ENCODE measurements at places on chromosomes 7 and 10.
A peak's percentile ranks its signal among the peaks of the same experiment; 100 is the strongest.

GRCh38 chr7:83873459-83873858, 224.5 kb upstream of the SEMA3E start:
- no peak for DNase-seq

DNA sequence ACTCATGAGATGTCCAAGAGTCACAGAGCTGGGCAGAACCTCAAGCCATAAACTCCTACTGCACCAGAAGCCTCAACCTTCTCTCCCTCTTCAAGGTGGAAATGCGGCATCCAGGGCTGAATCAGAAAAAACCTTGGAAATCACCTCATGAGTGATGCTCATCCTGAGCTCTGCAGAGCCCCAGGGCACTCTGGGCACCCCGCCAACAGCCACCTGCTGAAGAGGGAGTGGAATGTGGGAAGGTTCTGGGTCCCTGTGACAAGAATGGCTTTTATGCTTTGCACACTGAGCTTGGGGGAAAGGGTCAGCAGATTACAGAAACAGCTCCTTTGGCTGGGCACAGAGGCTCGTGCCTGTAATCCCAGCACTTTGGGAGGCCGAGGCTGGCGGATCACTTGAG, 18.8 kb downstream of the NUDT1 start:
- DNase-seq: no peak

GRCh38 chr10:33571616-33572015, 237.1 kb upstream of the NRP1 start:
- no peak for DNase-seq

GRCh38 chr7:92403760-92404074, 43.6 kb upstream of the GATAD1 start:
- DNase-seq: no peak

DNA sequence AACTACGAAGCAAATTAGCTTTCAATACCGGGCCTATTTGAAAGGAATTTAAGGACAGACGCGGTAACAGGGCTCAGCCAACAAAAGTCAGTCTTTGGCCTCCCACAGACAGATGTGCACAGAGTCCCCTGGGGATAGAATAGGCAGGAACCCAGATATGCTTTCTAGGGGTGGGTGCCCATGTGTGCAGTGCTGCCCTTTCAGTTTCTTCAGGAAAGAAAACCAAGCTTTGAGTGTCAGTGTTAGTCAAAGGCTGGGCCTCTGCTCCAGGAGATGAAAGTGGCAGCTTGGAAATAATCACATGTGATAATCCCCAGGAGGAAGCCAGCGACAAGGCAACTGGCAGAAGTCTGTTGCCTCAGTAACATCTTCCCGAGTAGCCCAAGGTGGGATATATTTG, 43.8 kb upstream of the CSTF2T start:
- DNase-seq: no peak

DNA sequence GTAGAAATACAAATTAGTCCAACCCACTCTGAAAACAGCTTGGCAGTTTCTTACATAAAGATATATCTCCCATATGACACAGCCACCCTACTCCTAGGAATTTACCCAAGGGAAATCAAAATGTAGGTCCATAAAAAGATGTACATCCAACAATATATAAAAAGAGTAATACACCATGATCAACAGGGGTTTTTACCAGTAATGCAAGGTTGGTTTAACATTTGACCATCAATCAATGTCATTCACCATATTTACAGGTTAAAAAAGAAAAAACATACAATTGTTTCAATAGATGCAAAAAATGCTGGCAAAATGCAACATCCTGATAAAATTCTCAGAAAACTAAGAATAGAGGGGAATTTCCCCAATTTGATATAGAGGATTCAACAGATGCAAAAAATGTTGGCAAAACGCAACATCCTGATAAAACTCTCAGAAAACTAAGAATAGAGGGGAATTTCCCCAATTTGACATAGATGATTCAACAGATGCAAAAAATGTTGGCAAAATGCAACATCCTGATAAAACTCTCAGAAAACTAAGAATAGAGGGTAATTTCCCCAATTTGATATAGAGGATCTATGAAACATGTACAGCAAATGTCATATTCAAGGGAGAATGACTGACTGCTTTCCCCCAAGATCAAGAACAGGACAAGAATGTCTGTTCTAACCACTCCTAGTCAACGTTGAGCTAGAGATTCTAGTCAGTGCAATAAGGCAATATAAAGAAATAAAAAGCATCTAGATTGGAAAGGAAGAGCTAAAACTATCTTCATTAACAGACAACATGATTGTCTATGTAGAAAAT, 13.7 kb downstream of the ADAP1 start:
- no peak for DNase-seq

DNA sequence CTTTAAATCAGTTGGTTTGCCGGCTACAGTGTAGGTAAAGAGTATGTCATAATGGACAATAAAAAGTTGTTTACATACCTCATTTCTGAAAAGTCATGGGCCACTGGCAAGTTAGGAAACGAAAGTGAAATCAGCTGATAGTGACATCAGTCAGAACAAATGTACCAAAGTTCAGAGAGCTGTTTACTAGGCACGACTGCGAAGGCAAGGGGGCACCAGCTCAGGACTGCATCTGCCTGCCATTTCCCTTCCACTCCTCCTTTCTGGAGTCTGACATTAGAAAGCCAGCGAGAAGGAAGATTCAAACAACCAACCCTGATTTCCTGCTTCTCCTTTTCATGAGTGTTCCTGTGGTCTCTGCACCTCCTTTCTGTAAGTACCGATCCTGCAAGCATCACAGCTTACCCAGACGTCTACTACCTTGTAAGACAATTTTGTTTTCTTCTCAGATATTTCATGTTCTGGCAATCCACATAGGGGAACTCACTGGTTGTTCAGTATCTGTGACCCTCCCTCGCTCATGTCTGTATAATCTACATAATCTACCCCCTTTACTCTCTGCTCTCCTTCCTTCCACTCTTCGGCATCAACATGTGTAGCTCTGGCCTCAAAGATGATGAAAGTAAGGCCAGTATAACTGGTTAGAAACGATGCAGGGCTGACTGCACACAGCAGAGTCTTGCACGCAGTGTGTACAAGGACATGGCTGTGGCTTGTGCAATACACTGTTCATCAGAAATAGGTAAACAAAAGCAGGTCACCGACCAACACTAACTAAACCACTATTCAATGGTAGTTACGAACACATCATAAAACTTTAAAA, at the start of gene TMEM140:
TSS of gene TMEM140 (plus strand) at position 174 of the 823 bp plus-strand sequence. CDS start 16,370 bp downstream, outside the sequence.
- peak; percentile 46 for DNase-seq

GRCh38 chr7:158564663-158565035, 23.0 kb downstream of the PTPRN2 start:
- DNase-seq: no peak

DNA sequence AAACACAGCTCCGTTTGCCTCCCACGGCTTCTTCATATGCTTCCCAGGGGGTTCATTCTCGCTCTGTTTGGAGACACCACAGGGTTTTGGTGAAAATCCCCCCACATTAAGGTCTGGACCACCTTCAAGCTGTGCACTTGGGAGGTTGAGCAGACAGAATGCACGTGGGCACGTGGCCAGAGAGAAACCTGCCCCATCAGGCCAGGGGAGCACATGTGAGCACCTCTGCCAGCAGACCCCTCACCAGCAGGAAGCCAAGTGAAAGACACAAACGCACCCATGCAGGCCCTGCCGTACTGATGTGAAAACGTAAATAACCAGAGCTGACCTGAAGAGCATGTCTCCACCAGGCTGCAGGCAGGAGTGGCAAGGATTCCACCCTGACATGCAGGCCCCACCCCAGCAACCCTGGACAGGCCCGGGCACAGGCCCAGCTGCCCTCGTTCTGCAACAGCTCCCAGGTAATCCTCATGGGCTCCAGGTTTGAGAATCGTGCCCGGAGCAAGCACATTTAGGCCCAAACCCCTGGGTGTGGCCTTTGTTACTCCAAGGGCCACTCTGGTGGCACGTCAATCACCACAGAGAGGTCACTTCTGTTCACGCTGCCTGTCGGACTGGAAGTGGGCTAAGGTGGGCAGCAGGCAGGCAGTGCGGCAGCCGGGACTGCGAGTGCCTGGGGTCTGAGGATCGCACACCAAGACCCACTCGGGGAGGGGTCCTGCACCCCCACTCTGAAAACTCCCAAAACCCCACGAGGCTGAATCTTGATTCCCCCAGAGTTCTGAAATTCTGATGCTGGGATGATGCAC, 184.4 kb downstream of the PTPRN2 start:
- no peak for DNase-seq

DNA sequence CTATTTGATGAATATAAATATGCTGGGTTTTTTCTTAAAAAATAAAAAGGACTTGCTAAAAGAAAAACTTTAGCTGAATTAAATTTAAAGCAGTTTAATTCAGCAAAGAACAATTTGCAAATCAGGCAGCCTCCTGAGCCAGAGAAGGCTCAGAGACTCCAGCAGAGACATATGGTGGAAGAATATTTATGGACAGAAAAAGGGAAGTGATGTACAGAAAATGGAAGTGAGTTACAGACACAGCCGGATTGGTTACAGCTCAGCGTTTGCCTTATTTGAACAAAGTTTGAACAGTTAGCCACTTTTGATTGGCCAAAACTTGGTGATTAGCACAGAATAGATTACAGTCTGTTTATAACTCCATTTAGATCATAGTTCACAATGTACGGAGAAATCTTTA, 110.3 kb downstream of the GAD2 start:
- DNase-seq: no peak

DNA sequence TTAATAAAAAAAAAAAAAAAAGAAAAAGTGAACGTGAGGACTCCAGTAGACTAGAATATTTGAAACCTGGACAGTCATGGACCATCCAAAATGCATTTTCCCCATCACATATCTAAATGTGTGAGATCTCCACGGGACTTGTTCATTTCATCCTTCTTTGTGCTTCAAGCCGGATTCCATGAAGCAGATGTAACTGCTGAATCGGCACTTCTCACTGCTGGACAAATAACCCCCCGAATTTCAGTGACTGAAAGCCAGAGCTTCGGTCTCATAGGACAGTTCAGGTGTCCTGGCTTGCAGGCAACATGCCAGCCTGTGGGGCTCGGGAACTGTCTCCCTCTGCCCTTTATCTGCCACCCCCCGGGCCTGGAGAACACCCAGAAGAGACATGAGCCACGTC, 33.3 kb downstream of the RNF32 start:
- no peak for DNase-seq

All from stimulated activated CD4-positive, alpha-beta T cell treated with anti-CD3 and anti-CD28 coated beads, Interleukin-4, amount 100 ng/mL, for 1 hour (primary cell).